T1000 (cell line): ENCODE measurements at places on chromosomes 11 and 22.

- DNase-seq, result no peak
Observed at GRCh38 chr22:49701380-49702067, 126.1 kb downstream of the BRD1 start.

DNA sequence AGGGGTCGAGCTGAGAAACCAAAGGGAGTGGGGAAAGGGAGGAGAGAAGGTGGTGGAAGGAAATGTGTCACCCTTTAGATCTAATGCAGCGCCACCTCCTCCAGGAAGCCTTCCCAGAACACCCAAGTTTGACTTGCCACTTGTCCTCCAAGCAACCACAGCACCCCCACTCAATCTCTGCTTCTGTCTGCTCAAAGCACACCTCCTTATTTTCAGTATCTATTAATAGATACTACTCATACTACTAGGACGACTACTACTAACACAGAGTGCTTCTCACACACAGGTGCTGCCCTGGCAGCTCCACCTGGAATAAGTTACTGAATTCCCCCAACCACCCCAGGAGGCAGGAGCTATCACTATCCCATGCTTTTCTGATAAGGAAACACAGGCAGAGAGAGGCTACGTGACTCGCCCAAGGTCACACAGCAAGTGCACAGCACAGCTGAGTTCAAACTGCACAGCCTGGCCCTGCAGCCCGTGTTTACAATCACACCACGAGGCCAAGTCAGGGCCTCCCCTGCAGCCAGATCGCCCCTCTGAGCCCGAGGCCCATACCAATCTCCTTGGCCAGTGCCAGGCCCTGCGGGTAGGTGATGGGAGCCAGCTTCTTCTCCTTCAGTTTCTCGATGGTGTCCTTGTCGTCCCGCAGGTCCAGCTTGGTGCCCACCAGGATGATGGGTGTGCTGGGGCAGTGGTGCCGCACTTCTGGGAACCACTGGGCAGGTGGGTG is 13.2 kb downstream of the RAC2 start:
- no peak for DNase-seq

GRCh38 chr11:114062272-114062671 is 2.8 kb downstream of the ZBTB16 start:
- DNase-seq, result no peak

- no peak for DNase-seq
Observed at GRCh38 chr11:110481523-110481922, 51.8 kb downstream of the FDX1 start.

- no peak for DNase-seq
Observed at GRCh38 chr11:128814856-128815705, 52.0 kb downstream of the KCNJ1 start.

GRCh38 chr11:15146271-15147003 is 31.7 kb downstream of the INSC start:
- no peak for DNase-seq

DNA sequence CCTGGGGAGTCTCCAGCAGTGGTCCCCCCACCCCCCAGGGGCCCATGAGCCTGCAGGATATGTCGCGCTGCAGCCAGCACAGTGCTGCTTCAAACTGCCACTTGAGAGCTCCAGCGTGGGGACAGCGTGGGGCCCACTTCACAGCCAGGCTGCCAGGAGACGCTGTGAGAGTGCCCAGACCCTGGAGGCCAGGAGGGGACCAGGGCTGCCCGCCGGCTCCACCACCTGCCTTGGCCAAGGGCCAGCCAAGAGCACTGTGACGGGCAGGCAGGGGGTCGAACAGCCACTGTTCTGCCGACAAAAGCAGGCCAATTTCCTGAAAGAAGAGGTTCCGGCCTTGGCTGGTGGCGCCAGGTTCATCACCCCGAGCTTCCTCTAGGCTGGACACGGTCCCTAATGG is 60.2 kb downstream of the FLRT1 start:
- no peak for DNase-seq

DNA sequence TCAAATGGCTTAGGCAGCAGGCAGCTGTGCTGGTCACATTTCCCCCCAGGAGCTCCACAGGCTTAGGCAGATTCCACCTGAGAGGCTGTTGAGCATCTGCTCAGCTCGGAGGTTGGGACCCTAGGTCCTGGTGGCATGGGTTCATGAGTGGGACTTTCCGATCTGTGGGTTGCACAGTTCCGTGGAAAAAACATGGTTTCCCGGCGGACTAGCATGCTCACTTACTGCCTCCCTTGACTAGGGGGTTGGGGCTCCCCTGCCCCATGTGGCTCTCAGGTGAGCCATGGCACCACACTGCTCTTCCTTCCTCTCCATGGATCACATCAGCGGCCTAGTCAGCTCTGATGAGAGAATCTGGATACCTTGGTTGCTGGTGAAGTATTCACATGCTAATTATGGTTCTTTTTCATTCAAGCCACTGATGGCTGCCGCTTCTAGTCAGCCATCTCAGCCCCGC is 685.1 kb downstream of the METTL15 start:
- no peak for DNase-seq

DNA sequence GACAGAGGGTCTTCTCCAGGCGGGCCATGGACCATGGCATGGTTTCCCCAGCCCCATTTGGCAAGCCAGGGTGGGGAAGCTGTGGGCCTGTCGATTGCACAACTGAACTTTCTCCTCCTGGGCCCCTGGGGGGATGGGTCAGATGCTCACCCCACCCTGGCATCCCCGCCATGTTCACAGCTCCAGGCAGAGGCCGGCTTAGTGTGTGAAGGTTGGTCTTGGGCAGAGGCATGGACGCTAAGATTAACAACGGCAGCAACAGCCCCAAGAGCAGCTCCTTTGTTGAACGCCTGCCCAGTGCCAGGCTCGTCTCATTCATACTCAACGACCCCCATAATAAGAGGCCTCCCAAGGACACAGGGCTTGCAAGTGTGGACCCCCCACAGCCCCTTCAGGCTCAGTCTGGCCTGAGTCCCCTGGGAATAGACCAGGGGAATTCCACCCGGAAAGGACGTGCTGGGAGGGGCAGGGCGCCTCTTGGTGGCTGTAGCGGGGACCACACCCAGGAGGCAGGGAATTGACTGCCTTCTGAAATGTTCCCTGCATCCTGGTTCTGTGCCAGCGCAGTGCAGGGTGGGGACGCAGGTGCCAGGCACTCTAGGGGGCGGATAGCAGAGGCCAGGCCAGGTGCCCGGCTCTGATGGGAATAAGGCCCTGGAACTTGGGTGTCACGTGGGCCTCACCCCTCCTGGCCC is 8.3 kb downstream of the TSPO start:
- DNase-seq, result no peak

DNA sequence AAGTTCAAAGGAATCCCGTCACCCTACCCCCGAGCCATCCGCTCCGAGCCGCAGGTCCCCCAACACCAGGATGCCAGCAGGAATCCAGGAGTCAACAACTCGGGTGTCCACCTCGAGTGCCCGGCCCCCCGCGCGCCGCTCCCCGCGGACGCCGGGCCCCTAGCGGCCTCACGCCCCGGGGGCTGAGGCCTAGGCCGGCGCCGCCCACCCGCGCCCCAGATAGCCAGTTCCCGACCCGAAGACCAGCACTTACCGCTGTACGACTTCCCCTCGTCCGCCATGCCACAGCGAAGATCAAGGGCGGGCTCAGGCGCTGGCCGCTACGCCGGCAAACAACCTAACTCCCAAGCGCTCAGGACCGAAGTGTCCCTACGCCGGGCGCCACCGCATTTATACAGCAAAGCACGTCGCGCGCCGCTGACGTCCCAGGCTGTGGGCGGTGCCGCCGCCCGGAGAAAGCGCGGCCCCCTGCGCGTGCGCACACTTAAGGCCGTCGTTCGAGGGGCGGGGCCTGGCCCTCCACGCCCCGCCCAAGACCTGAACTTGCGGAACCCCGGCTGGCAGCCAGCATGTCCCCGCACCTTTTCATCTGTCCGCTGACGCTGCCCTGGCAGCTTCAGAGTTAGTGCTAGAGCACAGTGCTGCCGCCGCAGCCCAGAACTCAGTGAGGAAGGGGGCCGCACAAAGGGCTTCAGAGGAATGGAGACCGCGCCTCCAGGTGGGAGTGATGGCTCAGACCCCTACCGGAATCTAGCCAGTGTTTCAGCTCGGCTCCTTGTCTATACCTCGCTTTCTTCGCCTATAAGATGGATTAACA is at the start of gene NXF1:
TSS of gene NXF1 (minus strand) at position 365 of the 817 bp plus-strand sequence. CDS start at position 281, 84 bp downstream.
- DNase-seq, result peak; percentile 98

DNA sequence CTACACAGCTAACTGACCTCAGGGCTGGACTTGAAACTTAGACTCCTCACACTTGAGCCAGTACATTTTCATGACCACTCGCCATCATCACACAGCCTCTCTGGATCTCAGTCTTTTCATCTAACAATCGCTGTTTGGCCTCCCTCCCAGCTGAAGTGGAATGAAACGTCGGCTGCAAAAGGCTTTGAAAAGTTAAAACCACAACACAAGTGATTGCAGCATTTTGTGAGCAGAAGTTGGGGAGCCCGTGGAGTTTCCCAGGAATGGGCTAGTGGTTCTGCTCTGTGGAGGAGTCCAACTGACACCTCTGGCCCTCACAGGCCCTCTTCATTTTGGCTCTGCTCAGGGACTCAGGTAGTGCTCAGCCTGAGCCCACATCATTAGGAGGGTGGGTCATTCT is 35.9 kb upstream of the TRIM29 start:
- no peak for DNase-seq

- no peak for DNase-seq
Observed at GRCh38 chr11:28383456-28383855, 275.3 kb downstream of the METTL15 start.

- DNase-seq, result no peak
Observed at GRCh38 chr11:109956124-109956793, 136.9 kb upstream of the ZC3H12C start.

DNA sequence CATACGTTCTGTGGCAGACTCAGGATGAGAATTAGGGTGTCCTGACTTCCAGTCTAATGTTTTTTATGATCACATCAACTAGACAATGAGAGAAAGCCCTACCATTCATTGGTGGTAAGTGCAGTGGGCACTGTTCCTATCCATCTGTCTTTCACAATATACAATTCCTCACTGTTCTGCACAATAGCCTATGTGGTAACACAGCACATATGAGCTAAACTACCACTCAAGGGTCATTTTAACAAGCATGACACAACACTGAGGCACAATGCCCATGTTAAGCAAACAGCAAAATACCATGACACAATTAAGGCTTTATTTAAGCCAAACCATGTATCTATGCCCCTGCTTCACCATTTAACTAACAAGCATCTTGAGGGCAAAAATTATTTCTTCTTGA is 52.3 kb downstream of the SIK3 start:
- DNase-seq, result no peak

- DNase-seq, result no peak
Observed at GRCh38 chr22:19879643-19879991, 24.9 kb upstream of the GNB1L start.

GRCh38 chr11:114163229-114163631 is 103.7 kb downstream of the ZBTB16 start:
- DNase-seq, result no peak

DNA sequence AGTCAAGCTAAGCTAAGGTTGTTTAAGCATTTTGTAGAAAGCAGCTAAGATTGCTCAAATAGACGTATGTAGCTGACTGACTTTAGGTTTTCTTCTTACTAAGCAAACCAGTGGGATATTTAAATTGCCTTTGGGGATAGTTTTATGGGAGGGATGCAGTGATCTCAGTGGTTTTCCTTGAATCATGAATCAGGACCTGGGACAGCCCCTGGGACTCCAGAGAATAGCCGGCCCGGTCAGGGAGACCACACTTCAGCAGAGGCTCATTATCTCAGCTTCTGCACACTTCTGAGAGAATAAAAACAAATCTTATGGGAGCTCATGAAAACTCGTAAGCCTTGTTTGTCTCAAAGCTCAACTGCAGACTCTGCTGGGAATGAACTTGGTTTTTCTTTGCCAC is at the start of gene OR9I1:
TSS of gene OR9I1 (minus strand) at position 62 of the 400 bp plus-strand sequence. CDS start 6,086 bp downstream, outside the sequence.
- no peak for DNase-seq

DNA sequence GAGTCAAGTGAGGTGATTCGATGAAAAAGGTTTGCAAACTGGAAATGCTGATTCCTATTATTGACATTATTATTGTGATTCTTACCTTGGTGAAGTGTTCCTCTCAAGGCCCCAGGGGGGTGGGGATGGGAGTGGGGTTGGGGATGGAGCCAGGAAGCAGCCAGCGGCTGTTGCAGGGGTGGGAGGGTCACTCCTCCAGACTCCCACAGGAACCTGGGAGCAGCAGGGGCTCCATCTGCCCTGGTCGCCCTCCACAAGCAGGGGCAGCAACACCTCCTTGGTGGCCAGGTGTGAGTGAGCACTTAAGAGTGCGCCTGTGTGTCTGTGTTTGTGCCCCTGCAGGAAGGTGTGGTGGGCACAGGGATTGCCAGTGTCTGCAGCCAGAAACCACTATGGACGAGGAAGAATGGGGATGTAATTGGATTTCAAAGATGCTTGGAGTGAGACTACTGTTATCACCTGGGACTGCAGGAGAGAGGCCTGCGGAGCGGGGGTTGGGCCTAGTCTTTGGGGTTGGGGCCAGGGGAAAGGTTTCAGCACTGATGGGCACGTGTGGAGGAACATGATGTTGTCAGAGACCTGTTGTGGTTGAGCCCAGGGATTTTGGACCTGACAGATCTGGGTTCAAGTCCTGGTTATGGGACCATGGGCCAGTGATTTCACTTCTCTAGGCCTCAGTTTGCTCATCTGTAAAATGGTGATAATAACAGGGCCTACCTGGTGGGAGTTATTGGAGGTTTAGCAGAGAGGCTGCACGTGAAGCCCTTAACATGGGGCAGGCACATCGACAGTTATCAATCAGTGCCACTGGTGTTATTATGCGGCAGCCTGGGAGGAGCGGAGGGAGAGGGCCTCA is 3.6 kb upstream of the TP53I11 start:
- no peak for DNase-seq

DNA sequence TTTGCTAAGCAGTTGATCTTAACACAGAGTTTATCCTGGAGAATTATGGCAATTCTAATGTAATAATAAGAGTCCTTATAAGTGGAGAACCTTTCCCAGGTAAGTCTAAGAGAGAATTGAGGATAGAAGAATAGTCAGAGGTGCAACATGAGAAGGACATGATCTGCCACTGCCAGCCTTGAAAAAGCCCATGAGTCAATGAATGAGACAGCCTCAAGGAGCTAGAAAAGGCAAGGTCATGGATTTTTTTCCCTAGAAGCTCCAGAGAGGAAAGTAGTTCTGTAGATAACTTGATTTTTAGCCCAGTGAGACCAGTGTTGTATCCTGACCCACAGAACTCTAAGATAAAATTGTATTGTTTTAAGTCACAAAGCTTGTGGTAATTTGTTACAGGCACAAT is 16.9 kb downstream of the MS4A6A start:
- DNase-seq, result no peak
